NCI-H2029 treated with DMSO at 0.1 percent for 48 hours (cell line): ENCODE measurements at places on chromosomes 4 and X.

GRCh38 chr4:168863719-168864647 lies 146.1 kb downstream of the CBR4 start:
- no peak for DNase-seq

- DNase-seq: no peak
Observed at GRCh38 chrX:132837126-132837525, 121.3 kb downstream of the HS6ST2 start.

DNA sequence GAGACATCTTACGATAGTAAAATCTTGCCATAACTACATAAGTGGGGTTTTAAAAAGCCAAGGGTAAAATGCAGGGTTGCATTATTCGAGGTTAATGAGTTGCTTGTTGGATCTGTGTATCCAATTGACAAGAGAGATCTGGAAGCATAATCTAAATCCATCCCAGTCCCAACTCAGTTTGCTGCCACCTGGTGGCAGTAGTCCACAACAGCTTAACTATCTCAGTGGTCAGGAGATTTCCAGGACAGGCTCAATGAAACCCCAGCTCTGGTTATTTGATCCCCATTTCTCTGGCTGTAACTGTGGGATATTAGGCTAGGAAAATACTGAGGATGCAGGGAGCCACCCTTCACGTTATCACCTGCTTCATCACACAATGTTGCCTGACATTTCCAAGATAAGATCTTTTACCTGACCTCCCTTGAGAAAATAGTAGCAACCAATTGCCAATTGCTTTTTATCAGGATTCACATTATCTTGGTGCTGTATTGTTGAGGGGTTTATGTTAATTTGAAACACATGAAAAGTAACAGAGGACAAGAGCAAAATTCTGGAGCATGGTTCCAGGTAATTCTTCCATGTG lies 88.2 kb upstream of the TNIP3 start:
- peak; percentile 19 for DNase-seq

DNA sequence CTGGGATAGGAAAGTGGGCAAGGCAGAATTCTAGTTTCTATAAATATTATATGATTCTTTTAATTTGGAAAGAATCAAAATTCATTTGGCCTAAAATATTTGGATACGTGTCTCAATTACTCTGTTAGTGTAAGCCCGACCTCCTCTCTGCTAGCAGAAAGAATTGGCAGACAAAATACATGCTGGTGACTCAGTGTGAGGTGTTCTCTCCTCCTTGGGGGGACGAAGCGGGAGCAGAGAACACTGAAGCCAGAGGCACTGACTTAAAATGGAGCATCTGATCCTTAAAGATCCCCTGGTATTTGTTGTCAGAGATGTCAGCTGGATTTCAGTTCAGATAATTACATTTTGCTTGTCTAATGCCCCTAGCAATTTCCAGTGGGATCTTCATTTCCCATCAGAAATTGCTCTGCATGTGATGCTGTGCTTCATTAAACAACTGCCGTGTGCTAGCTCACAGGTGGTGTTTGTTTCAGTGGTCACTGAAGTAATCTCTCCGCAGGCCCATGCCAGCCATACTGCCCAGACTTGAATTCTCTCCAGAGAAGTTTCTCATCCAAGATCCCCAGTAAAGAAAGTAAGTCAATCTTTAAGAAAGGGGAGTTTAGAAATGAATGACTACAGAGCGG lies 188.7 kb upstream of the TLL1 start:
- no peak for DNase-seq

DNA sequence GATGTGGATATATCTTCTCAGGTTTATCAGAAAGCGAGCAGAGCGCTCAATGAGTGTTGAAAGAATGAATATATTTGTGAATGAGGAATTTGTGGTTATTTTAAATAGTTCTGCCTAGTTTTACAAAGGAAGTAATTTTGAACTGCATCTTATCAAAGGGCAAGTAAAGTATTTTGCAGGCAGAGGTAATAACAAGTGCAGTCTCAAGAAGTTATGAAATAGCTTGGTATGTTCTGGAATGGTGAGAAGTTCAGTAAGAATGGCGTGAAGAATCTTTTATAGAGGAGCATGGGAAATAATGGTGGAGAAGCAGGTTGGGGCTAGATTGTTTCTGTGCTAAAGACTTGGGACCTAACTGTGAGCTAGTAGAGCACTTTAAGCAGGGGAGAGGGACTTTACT lies 10.9 kb downstream of the TMA16 start:
- DNase-seq: no peak

GRCh38 chr4:10808591-10808990 lies 124.0 kb upstream of the CLNK start:
- peak; percentile 53 for DNase-seq

DNA sequence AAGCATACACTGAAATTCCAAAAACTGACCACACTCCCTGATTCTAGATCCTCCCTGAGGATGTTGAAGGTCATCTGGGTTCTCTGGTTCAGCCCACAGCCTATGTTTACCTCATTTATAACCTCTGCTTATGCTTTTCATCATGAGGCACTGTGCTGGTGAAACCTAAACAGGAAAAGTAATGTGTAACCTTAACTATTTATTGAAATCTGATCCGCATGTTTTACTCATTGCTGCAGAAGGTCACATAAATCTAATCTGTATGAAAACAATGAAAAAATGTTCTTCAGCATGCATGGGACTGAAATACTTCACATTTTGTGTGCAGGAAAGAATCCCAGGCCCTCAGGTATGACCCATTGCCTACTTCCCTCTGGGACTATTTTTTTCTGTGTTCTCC lies 30.3 kb downstream of the UCHL1 start:
- no peak for DNase-seq

DNA sequence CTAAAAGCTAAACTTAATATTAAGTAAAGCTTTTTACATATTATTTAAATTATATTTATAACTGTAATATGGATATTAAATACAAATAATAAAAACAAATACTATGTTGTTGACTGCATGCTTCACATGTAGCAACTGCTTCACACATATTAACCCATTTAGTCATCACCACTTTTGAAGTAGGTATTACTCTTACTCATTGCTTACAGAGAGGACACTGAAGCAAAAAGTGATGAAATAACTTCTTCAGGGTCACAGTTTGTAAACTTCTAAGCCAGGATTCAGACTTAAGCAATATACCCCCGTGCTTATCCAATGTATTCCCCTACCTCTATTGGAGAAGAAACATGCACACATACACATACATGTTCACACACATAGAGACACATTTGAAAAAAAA lies 166.6 kb downstream of the DKK2 start:
- no peak for DNase-seq

DNA sequence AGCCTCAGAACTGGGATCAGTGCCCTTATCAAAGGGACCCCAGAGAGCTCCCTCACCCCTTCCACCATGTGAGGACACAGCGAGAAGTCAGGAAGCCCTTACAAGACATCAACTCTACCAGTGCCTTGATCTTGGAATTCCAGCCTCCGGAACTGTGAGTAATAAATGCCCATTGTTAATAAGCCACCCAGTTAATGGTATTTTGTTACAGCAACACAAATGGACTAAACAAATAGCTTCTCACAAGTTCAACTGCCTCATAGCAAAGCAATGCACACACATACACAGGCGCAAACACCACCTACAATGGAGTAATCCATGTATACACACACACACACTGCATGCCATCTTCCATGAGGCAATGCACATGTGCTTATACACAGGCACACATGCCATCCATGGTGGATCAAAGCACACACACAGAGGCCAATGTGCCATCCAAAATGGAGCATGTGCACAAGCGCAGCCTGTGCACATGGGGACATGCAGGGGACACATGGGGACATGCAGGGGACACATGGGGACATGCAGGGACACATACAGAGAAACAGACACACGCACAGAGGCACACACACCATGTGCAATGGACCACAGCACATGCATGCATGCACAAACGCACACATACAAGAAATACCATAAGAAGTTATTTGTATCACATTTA lies 137.6 kb upstream of the TBL1X start:
- DNase-seq: no peak

- no peak for DNase-seq
Observed at GRCh38 chr4:24858026-24858425, 54.8 kb downstream of the CCDC149 start.

DNA sequence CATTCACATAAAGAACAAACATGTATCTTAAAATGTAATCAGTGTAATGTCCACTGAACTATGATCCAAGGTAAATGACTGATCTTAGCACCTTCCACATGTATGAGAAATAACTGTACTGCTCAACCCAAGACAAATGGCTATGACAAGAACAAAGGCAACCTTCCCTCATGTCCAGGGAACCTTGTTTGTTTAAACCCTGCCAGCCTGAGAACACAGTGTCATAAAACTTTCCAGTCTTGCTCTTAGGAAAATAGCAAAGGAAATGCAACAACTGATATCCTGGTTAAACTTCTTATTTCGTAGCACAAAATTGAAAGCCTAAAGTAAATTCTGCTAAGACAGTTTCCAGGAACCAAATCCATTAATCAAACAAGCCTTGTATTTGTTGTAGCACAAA lies 494.3 kb downstream of the IL15 start:
- DNase-seq: no peak

- no peak for DNase-seq
Observed at GRCh38 chr4:181757910-181758660, 485.1 kb upstream of the TENM3 start.

GRCh38 chr4:57191523-57192034 lies 81.4 kb upstream of the IGFBP7 start:
- peak; percentile 22 for DNase-seq

- DNase-seq: peak; percentile 95
Observed at GRCh38 chr4:38313175-38313574, 350.8 kb upstream of the KLF3 start.

- peak; percentile 60 for DNase-seq
Observed at GRCh38 chr4:54091637-54092404, 8.1 kb upstream of the GSX2 start.
